ENCODE measurements at places on chromosomes 12 and 14. TPM values are rescaled to one million over a fixed set of nuclear protein-coding genes. Genes with fewer than 3 reads are reported as not detected.

The PTGDR gene
- total RNA-seq = not detected

The OAS2 gene
- total RNA-seq = 0.30 TPM

The C1QL4 gene
- 8.1 TPM for total RNA-seq

The TMEM52B gene
- total RNA-seq = not detected

The CAPZA3 gene
- total RNA-seq = not detected

The INF2 gene
- total RNA-seq = 95.8 TPM

The RIN3 gene
- 22.2 TPM for total RNA-seq

The EIF2S3B gene
- total RNA-seq = 1.0 TPM

The CFAP54 gene
- 0.25 TPM for total RNA-seq

The CCDC177 gene
- total RNA-seq = not detected

The COCH gene
- 6.7 TPM for total RNA-seq

The PPP1R1A gene
- total RNA-seq = 0.61 TPM

The HOXC9 gene
- 11.3 TPM for total RNA-seq

The FSCB gene
- not detected for total RNA-seq

The HSPA2 gene
- total RNA-seq = 2.5 TPM

The CYP27B1 gene
- total RNA-seq = 11.6 TPM

- DNase-seq = no peak
These were observed 7.6 kb upstream of the HEBP1 start for GRCh38 chr12:13007496-13008233.

- peak; percentile 56 for DNase-seq
These were observed 32.7 kb downstream of the DIP2B start for GRCh38 chr12:50537538-50537919.

- peak; percentile 57 for DNase-seq
These were observed 39.2 kb downstream of the EFCAB11 start for GRCh38 chr14:89915114-89915878.

DNA sequence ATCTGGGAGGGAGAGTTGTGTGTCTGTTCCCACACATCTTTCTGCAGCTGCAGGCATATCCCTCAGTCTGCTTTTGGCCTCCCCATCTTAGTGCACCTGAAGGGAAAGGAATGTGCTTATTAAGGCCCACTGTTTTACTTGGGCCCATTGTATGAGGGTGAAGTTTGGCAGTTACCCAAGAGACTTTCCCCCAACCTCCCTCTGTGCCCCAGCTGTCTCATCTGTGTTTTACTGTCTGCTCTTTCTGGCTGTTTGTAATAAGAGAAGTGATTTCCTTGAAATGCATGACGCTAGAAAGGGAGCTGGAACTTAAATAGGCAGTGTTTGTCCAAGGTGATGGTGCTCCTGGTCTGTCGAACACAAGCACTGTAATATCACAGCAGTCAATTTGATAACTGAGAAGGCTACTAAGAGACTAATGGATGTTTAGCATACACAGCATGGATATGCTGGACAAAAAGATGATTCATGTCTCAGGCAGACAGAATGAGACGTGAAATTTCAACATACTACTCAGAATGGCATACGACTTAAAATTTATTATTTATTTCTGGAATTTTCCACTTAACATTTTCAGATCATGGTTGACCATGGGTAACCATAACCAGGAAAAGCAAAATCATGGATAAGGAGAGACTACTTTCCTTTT lies 43.6 kb downstream of the FSCB start:
- DNase-seq = no peak

DNA sequence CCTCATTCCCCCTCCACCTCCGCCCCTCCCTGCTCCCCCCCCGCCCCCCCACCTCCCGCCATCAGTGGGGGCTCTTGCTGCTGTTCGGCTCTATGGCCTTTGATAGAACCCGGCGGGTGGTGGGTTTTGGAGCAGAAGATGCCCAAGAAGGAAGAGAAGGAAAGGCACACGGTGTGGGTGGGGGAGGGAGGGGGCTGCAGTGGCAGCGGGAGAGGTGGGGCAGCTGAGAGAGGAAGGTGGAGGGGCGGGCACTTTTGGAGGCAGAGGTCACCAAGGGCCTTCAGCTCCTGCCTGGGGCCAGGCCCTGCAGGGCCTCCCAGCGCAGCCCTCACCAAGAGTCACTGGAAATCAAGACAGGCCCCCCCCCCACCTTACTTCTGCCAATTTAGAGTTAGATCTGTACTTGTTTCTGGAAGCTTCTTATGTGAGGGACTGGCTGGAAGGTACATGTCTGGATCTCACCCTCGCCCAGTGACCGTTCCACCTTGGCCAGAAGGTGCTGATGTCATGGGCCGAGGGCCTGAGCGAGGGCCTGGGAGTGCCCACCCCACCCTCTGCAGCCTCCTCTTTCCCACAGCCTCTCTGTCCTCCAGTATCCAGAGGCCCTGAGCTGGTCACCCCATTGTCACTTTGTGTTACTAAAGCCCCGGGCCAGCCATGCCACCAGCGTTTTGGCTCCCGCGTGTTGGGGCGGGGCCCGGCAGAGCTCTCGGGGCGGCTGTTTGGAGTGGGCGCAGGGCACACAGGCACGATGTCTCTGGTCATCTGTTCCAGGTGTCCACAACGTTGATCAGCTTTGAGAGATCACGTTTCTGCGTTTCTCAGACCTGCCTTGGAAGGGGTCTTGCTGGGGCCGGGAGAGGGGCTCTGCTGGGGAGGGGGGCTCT lies 153.9 kb downstream of the KIF26A start:
- DNase-seq = no peak

DNA sequence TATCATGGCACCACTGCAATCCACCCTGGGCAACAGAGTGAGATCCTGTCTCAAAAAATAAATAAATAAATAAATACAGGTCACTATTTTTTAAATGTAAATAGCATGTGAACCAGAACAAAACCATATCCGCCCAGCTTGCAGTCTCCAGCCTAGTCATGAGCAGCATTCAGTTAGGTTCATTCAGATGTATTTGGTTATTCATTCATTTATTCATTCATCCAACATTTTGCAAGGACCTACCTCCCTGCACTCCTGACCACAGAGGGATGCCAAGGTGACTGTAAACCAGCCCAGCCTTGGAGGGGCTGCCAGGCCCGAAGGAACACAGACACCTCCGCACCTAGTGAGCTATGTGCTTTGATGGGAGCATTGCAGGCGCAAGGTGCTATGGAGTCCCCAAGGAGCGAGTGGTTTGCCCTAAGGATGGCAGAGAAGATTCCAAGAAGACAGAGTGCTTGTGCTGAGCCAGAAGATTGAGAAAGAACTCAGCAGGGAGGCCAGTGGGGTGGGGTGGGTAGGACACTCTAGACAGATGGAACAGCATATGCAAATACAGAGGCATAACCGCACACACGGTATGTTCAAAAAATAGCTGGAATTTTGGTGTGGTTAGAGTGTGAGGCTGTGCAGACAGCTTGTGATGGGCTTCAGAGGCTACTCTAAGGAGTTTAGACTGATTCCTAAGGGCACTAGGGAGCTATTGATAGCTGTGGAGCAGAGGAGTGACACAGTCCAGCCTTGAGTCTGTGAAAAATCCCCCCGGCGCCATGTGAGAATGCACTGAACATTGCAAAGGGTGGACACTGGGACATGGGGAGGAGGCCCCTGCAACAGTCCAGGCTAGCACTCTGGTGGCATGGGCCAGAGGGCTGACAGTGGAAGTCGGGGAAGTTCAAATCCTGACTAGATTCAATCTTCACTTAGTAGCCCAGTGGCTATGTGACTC lies 11.7 kb downstream of the DTX1 start:
- DNase-seq = no peak

DNA sequence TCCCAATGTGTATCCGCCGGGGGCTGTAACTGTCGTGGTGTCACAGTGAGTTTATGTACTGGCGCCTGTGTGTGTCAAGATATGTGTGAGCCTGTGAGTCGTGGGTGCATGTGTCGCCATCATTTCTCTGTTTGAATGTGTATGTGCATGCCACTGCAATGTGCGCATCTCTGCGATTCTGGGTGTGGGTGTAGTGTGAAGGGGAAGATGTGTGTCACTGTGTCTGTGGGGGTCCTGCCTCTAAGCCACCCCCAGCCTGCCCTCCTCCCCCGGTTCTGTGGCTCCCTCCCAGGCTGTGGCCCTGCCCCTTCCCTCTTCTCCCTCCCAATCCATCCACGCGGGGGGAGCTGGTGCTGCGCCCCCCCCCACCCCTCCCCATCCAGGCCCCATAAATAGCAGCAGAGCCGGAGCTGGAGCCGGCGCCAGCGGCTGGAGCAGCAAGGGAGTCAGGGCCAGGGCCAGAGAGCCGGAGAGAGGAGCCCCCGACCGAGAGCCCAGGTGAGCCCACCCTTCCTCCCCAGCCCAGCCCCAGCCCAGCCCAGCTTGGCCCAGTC lies at the start of gene CPNE6:
Gene CPNE6 (plus strand): TSS at position 419 of the 554 bp plus-strand sequence. CDS start 1,375 bp downstream, outside the sequence.
- DNase-seq = no peak

DNA sequence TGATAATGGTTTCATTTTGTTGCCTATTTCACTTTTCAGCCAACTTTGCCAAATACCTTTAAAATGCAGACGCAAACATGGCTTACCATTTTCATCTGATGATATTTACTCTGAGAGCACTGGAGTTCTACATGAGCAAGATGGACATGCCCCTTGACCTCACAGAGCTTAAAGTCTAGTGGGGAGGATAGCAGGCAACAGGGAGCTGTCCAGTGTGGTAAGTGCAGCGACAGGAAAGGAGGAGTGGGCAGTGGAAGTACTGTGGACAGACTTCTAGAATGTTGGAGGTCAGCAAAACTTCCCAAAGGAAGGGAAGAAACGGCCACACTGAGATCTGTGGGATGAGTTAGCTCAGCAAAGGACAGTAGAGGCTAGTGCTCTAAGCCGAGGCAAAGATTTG lies 25.3 kb downstream of the LRIG3 start:
- DNase-seq = no peak

DNA sequence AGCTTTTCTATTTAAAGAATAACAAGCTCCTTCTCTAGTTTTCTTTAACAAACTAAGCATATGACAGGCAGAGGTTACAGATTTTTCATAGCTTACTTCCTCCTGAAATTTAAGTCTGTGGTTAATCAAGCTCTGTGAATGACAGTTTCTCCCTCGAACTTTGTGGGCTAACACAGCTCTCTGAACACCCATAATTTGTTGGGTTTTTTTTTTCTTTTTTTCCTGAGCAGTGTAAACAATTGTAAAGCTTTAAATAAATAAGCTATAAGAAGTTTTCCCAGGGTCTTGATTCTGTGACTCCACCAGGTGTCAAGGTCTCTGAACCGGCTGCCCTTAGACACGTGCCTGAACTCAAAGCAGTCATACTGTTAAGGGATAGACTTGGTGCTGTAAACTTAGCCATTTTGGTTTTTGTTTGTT lies 128.1 kb upstream of the AMIGO2 start:
- DNase-seq = no peak

- DNase-seq = no peak
These were observed 3.7 kb downstream of the PRICKLE1 start for GRCh38 chr12:42585841-42586216.

- DNase-seq = no peak
These were observed 69.1 kb downstream of the C14orf132 start for GRCh38 chr14:96108061-96108795.

GRCh38 chr12:113392988-113393579 lies 10.6 kb downstream of the SDS start:
- DNase-seq = peak; percentile 22

GRCh38 chr14:92400579-92401444 lies 77.8 kb downstream of the SLC24A4 start:
- DNase-seq = no peak

DNA sequence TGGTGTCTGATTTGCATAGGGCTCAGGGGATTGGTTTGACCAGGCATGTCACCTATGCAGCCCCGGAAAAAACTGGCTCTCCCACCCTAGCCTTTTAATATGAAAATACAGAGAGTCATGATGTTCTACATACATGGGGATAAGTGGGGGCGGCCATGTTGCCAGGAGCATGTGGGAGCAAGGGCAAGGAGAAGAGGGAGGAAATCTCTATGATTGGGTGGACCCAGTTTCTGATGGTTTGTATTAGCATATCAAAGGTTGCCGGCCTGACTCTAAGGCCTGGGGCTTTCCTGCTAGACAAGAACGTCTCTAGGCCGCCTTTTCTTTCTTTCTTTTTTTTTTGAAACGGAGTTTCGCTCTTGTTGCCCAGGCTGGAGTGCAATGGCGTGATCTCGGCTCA lies 123.4 kb upstream of the CPSF6 start:
- DNase-seq = no peak

- no peak for DNase-seq
These were observed 334.0 kb upstream of the FLRT2 start for GRCh38 chr14:85195872-85196477.

DNA sequence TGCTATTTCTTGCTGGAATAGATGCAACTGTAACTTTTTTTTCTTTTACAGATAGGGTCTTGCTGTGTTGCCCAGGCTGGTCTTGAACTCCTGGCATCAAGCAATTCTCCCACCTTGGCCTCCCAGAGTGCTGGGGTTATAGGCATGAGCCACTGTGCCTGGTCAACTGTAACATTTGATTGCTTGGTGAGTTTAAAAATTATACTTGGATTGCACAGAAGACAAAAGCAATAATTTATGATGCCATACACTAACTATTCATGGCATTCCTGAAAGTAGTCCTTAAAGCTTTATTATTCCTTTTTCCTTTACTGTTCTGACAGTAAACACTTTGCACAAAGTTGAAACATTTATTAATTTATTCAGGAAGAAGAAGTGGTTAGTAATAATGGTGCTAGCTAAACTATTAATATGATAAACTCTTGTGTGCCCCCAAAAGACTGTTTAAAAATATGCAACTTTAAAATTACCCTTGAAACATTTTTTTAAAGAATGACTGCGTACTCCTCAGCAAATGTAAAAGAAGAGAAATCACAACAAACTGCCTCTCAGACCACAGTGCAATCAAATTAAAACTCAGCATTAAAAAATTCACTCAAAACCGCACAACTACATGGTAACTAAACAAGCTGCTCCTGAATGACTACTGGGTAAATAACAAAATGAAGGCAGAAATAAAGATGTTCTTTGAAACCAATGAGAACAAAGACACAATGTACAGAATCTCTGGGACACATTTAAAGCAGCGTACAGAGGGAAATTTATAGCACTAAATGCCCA lies 8.3 kb downstream of the PTPRB start:
- DNase-seq = no peak

DNA sequence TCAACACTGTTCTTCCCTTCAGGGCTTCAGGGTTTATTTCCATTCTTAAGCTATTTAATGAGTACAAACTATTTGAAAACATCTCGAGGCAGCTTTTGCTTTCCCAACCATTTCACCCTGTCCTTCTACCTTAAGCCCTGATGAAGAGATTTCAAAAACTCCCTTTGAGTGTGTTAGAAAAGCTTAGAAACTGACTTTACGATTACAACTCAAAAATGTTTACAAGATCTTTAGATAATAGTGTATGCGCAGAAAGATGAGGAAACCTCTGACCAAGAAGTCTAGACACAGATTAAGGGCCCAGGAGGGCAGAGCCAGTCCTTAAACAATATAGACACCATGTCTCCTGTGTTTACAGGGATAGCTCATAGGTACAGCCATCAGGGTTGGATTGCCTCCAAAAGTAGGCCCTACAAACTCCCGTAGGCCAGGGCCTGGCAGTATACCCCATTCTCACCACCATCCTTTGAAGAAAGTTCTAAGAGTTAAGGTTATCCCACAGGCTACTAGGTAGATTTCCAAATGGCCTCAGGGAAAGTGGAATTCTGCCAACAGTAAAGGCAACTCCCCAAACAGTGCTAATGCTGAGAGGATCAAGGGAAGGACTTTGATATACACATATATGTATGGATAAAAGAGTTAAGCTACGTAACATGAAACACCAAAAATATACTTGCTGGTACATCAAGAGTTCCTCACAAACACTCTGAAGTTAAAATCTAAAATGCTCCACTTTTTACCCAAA lies 11.4 kb upstream of the SOS2 start:
- no peak for DNase-seq
